ENCODE measurements at places on chromosomes 7 and 10.

GRCh38 chr7:43077285-43077684, 35.2 kb upstream of the HECW1 start:
- DNase-seq: no peak

DNA sequence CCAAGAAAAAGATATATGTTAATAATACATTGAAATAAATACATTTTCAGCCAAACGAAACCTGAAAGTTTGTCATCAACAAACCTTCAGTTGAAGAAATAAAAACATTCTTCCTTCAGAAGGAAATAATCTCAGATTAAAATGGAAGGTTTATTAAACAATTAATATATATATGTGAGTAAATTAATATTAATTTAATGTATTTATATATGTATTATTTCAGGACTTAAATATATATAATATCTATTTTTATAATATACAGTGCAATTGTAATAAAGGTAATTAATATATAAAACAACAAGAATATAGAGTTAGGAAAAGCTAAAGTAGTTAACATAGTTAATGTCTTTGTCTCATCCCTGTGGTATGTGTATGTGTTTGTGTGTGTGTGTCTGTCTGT, 102.2 kb upstream of the CDC14C start:
- no peak for DNase-seq

DNA sequence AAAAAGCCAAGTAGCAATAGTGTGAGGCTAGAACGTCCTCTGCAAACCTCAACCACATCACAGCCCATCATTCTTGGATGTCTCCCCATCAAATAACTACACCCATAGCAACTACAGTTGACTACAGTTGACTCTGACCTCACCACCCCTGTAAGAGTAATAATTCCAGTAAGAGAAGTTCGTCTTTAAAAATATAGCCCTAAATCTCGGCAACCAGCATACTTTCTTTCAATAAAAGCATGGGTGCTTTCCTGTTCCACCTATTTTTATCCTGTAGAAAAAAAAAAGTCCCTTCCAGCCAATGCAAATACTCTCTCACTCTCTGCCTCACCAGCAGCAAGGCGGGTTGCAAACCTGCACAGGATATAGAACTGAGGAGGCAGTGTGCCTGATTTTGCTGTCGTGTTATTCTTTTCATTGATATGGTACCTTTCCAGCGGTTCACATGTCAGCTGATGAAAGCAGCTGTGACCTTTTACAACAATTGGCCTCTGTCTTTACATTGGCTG, 187.5 kb upstream of the NFE2L3 start:
- DNase-seq: no peak

DNA sequence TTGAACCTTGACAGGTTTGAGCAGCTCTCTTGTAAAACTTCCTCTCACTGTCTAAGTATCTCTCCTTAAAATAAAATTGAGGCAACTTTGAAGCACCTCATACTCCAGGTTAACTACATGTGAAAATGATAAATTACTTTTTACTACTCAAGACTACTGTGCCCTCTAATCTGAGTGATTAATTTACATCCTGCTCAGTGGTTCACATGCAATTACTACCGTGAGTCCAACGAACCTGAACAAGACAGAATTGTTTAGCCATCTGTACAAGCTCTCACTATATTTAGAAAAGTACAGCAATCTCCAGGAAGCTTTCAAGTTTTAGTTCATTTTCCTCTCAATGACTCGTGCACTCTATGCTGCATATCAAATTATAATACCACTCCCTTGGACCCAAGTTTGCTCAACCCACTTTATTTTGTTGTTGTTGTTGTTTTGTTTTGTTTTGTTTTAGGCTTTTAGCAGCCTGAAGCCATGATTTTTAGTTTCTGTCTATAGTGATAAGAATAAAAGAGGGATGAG, 21.2 kb downstream of the PDE1C start:
- no peak for DNase-seq

GRCh38 chr10:22823109-22823508, 104.7 kb upstream of the ARMC3 start:
- no peak for DNase-seq

DNA sequence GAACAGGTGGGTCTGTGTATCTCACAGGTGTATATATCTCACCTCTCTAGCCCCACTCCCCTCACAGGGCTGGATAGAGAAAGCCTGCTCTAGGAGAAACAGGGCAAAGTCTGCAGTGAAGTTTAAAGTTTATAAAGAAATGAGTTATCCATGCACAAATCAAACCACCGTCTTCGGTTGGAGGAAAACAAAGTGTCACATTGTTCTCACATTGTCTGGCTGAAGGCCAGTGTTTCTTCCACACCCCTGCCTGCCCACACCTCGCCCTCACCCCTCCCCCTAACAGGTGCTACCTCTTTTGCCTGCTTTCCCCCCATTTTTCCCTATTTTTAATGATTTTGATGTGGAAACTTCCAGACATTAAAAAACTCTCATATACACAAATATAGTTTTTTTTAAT, 25.8 kb downstream of the AQP1 start:
- DNase-seq: no peak

- DNase-seq: no peak
These were observed 689 bp upstream of the SMARCD3 start for GRCh38 chr7:151249034-151249731.

- no peak for DNase-seq
These were observed 224.3 kb downstream of the SFMBT2 start for GRCh38 chr10:7186387-7187018.

DNA sequence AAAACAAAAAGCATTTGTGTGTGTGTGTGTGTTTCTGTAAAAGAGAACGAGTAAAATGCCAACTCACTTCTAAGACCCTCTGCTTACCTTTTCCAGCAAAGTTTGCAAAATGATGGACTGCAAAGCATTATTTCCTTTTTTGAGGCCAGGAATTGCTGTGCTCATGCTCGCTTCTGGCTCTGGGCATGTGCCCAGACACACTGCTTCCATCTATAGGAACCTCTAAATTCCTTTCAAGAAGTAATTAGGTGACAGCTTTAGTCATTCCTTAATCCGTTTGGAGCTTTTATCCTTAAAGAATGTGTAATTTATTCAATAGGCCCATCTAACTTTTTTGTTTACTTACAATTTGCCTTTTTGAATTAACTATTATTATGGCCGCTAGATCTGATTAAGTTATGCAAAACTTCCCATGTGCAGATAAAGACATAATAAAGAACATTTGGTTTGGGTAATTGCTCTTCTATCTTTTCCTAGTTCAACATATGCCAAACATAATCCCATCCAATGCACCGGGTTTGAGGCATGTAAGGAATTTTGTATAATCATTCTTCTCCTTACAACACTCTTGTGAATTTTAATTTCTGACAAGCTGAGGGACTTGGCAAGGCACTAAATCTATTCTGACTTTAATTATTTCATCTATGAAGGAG, 34.7 kb downstream of the A1CF start:
- DNase-seq: no peak

Data from esophagus squamous epithelium (tissue), 5 donors.